ENCODE measurements at places on chromosomes 11 and 22.

DNA sequence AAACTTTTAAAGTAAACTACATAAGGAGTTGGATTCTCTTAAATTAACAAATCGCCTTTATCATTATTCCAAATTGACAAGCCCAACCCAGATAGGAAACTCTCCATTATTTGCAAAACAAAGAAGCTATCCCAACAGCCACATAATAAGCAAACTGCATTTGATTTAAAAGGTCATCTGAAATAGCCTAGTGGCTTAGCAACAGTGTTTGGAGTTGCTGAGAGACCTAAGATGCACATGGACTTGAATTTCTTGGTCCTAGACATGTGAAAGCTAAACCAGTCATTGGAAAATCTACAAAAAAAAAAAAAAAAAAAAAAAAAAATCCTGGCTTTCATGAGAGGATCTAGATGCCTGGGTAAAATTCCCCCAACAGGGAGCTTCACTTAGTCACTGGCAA lies 69.5 kb downstream of the PRCP start:
- H3K36me3 ChIP-seq, result peaks cover 23% of the 10 kb centered on the region
- no peak overlapping the region for H3K4me3 ChIP-seq
- no peaks in the 10 kb centered on the region for H3K27me3 ChIP-seq
- H3K4me1 ChIP-seq, result no peaks in the 10 kb centered on the region

- no peak overlapping the region for H3K4me3 ChIP-seq
- H3K36me3 ChIP-seq, result no peaks in the 10 kb centered on the region
- H3K4me1 ChIP-seq, result no peaks in the 10 kb centered on the region
- no peaks in the 10 kb centered on the region for H3K27me3 ChIP-seq
Measured at GRCh38 chr11:60672255-60672654, 27.2 kb upstream of the MS4A8 start.

DNA sequence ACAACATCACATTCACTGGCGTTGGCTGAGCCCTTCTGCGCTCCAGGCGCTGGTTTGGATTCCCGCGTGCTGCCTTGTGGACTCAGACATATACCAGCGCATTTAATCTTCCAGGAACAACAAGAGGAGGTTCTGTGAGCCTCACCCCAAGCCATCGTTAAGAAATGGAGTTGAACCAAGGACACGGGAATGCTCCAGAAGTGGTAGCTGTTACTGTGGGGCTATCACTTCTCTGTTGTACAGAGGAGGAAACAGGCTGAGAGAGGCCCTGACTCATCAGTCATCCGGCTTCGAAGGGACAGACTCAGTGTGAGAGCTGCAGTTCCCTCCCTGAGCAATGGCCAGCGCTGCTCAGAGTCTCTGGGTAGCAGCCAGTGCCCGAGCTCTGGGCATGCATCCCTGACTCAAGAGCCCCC lies 291.3 kb downstream of the TBC1D22A start:
- H3K27ac ChIP-seq, result no peak overlapping the region
- H3K27me3 ChIP-seq, result no peaks in the 10 kb centered on the region
- no peak overlapping the region for H3K4me3 ChIP-seq
- DNase-seq, result no peak

DNA sequence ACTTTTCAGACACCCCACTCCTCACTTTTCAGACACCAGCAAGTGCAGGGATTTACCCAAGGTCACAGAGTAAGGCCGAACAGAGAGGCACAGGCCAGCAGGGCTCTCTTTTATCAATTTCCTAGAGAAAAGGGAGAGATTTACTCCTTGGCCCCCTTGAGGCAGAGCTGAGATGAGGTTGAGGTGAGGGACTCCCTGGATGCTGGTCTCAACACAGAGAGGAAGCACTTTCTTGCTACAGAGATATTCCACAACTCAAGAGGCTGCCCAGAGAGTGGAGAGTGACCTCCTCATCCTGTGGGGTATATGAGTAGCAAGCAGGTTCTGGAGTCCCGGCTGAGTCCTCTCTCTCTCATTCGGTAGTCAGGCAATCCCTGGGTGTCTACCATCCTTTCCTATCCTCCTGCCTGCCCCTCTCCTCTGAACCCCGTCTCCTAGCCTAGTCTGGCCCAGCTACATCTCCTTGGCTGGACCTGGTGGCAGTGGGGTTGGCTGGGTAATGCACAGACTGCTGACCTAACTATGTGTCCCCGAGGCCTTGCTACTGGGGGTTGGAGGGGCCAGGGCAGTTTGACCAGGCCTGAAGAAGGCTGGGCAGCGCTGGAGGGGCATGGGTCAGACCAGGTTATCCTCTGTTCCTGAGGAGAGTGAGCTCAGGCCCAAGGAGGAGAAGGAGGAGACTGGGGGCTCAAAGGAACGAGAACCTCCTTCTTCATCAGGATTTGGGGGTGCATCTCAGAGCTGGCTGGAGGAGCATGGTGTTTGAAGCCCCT lies 1.8 kb upstream of the ARHGEF17 start:
- no peak overlapping the region for H3K27ac ChIP-seq
- H3K27me3 ChIP-seq, result peaks cover 36% of the 10 kb centered on the region
- no peaks in the 10 kb centered on the region for H3K36me3 ChIP-seq
- H3K4me3 ChIP-seq, result no peak overlapping the region
- no peak for DNase-seq

- peaks cover 34% of the 10 kb centered on the region for H3K27me3 ChIP-seq
- H3K27ac ChIP-seq, result no peak within 1 kb of the TSS
- DNase-seq, result no peak
- H3K36me3 ChIP-seq, result no peaks in the 10 kb centered on the region
- no peak within 1 kb of the TSS for H3K4me3 ChIP-seq
- H3K4me1 ChIP-seq, result peaks cover 30% of the 10 kb centered on the region
Measured at GRCh38 chr11:62921201-62921572, at the start of gene CHRM1. TSS of gene CHRM1 (minus strand) at chr11:62921363. CDS start at chr11:62911100, 10,263 bp downstream.

DNA sequence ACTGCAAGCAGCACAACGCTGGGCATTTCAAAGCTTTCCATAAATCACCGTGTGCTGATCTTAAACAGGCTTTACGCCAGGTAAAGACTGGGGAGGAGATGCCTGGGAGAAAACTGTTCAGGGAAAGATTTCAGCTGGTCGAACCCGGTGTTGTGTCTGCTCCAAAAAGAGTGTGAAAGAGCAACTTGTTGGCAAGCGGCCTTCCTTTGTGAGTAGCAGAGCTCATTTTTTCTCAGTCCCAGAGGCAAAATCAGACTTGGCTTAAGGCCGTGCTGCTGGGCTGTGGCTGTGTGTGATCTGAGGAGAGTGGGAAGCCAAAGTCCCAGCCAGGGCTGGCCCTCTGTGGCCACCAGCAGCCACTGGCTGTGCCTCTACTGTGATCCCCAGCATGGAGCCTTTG lies 75.7 kb upstream of the E2F8 start:
- no peaks in the 10 kb centered on the region for H3K36me3 ChIP-seq
- H3K4me3 ChIP-seq, result no peak overlapping the region
- no peaks in the 10 kb centered on the region for H3K4me1 ChIP-seq
- H3K27ac ChIP-seq, result no peak overlapping the region
- DNase-seq, result no peak

DNA sequence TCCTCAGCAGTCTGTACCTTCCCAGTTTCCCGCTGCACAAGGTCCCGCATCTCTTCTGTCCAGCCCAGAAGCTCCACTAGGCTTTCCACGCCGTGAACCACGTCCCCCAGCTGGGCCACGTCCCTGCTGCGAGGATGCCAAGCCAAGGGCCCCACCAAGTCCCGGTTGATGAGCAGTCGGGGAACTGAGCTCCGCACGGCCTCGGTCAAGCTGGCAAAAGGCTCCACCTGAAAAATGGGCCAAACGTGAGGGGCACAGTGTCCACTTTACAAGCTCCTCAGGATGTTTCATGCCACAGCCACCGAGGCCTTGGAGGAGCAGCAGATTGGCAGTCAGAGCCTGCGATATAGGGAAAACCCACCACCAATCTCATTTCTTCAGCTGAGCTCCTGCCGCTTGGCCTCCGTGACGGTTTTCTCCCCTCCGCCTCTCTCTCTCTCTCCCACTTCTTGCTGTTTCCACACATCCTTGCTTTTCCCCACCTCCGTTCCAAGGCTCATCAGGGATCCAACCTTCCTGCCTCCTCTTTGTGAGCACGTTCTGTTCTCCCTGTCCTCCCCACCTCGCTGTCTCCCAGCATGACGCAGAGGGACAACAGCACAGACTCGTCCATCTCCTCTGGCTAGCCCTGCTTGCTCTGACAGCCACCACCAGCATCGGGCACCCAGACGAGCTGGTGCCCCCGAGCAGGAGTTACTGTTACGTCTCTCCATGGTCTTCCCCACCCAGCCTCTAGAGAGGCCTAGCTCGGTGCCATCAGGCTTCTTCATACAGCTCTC lies 11.5 kb downstream of the RIC8A start:
- DNase-seq, result no peak
- no peak overlapping the region for H3K27ac ChIP-seq
- no peak overlapping the region for H3K4me3 ChIP-seq
- no peaks in the 10 kb centered on the region for H3K36me3 ChIP-seq

- H3K27me3 ChIP-seq, result no peaks in the 10 kb centered on the region
- no peak overlapping the region for H3K27ac ChIP-seq
- H3K4me1 ChIP-seq, result peaks cover 11% of the 10 kb centered on the region
- no peak overlapping the region for H3K4me3 ChIP-seq
- peak; percentile 66 for DNase-seq
Measured at GRCh38 chr11:76588455-76589325, 81.9 kb downstream of the LRRC32 start.

GRCh38 chr22:24011735-24012068 lies 598 bp downstream of the CABIN1 start:
- H3K36me3 ChIP-seq, result no peaks in the 10 kb centered on the region
- DNase-seq, result no peak
- H3K27me3 ChIP-seq, result no peaks in the 10 kb centered on the region
- H3K4me1 ChIP-seq, result peaks cover 18% of the 10 kb centered on the region
- H3K4me3 ChIP-seq, result peak overlapping the region; percentile 88
- no peak overlapping the region for H3K27ac ChIP-seq

- no peaks in the 10 kb centered on the region for H3K27me3 ChIP-seq
- H3K4me3 ChIP-seq, result no peak overlapping the region
- H3K36me3 ChIP-seq, result no peaks in the 10 kb centered on the region
- DNase-seq, result no peak
Measured at GRCh38 chr11:76902121-76903014, 41.6 kb downstream of the ACER3 start.

DNA sequence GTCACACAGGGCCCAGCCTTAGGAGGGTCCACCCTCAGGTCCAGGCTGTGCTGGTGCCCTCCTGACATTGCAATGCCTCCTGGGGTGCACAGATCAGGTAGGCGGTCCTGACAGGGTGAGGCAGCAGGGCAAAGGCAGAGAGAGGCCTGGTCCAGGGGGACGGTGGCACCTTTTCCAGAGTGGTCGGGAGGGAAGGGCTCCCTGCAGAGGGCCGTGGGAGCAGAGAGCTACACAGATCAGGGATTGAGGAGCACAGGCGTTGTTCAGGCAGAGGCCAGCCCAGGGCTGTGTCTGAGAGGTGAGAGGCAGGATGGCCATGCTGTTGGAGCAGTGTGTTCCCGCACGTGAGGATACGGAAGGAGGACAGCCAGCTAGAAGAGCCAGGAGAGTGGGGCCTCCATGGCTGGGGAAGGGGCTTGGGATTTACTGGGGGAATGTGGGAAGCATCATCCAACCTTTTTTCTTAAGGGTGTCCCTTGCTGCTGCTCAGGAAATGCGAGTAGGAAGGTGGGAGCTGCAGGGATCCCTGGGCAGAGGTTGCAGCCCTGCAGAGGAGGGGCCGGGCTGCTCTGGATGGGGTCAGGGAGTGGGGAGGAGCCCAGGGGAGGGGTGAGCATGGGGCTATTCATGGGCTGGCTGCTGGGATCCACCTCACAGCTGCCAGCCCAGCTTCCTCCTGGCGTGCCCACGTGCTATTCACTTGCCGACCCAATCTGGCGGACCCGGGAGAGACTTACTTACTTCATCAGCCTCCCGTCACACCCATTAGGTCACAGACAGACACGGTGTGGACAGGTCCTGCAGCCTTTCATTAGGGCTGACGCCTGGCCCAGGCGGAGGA lies 1516.4 kb downstream of the TBC1D22A start:
- H3K27ac ChIP-seq, result no peak overlapping the region
- peaks cover 4% of the 10 kb centered on the region for H3K27me3 ChIP-seq
- no peak for DNase-seq
- no peaks in the 10 kb centered on the region for H3K36me3 ChIP-seq
- no peak overlapping the region for H3K4me3 ChIP-seq
- no peaks in the 10 kb centered on the region for H3K4me1 ChIP-seq

GRCh38 chr11:112302226-112302868 lies 41.7 kb upstream of the PLET1 start:
- no peaks in the 10 kb centered on the region for H3K27me3 ChIP-seq
- H3K4me1 ChIP-seq, result no peaks in the 10 kb centered on the region
- H3K4me3 ChIP-seq, result no peak overlapping the region
- H3K36me3 ChIP-seq, result no peaks in the 10 kb centered on the region

DNA sequence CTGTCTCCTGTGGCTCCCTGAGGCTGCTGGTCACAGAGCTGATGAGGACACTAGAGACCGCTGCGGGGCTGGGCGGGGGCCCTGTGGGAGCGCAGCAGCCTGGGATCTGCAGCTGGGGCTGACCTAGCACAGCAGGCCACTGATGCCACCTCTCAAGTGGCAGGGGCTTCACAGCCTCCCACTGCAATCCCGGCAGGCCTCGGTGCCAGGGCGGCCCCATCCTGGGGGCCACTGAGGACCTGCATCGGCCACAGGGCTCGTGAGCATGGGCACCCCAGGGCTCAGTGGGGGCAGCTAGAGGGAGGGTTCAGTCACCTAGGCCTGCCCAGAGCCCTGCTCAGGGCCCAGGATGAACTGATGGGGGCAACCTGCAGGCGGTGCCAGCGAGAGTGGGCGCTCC lies 14.6 kb upstream of the CCDC188 start:
- H3K4me1 ChIP-seq, result no peaks in the 10 kb centered on the region
- H3K4me3 ChIP-seq, result no peak overlapping the region
- no peaks in the 10 kb centered on the region for H3K27me3 ChIP-seq
- no peaks in the 10 kb centered on the region for H3K36me3 ChIP-seq
- no peak overlapping the region for H3K27ac ChIP-seq

DNA sequence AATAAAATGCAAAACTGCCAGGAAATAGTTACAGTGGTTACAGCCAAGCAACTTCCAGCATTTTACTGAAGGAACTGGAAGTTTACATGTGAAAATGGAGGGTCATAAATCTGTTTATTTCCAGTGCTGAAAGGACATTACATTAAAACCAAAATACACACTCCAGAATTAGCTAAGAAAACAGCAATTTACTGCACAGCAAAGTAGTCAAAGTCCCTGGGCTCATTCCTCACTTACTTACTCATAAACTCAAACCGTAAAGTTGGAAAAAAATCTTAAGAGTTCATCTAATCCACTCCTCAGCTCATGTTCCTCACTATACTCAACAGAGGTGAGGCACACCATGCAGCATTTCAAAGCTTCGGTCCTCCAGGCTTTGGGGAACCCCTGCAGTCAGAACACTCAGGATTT lies 17.4 kb downstream of the CTSC start:
- no peak for DNase-seq
- H3K4me1 ChIP-seq, result no peaks in the 10 kb centered on the region
- no peaks in the 10 kb centered on the region for H3K27me3 ChIP-seq
- H3K4me3 ChIP-seq, result no peak overlapping the region

Measured in B cell (primary cell).